Upper lobe of right lung (tissue), 1 donor: ENCODE measurements at places on chromosomes 3 and 15. TPM values are rescaled to one million over a fixed set of nuclear protein-coding genes. Genes with fewer than 3 reads are reported as not detected.

DNA sequence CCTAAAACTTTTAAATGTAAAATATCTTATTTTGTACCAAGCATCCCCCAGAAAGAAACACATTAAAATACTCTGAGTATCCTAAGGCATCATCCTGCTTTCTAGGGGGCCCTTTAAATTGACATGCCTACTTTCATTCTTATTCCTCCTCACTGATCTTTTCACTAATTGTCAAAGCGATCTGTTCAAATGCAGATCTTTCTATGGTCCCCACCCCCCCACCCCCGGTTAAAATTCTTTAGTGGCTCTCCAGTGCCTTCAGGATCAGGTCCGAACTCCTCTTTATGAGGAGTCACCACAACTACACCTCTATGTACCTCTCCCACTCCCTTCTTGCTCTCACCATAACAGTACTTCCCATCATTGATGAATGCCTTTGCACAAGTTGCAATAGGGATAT, 19.2 kb upstream of the TFDP2 start:
- DNase-seq = no peak
- no peaks in the 10 kb centered on the region for H3K27me3 ChIP-seq
- H3K36me3 ChIP-seq = peaks cover 46% of the 10 kb centered on the region
- H3K4me3 ChIP-seq = no peak overlapping the region
- no peak overlapping the region for H3K27ac ChIP-seq

CCDC71 gene
- total RNA-seq = 22.1 TPM

SLC2A2 gene
- total RNA-seq = not detected

DNA sequence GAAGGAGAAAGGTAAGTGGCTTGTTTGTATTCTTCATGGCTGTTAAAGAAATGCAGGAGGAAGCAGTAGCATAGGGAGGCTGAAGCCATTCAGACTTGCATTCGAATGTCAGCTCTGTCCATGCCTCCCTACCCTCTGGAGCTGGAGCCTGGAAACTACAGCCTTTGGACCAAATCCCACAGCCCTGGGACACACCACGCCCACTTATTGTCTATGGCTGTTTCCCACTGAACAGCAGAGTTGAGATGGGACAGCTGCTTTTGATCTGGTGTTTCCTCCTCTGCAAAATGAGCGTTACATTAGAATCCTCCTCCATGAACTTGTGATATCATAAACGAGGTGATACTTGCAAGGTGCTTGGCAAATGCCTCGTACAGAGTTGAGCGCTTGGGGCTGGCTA, 3.6 kb downstream of the FAM107A start:
- H3K4me1 ChIP-seq = peaks cover 9% of the 10 kb centered on the region
- no peak for DNase-seq
- H3K4me3 ChIP-seq = peak overlapping the region; percentile 45
- H3K36me3 ChIP-seq = no peaks in the 10 kb centered on the region
- no peaks in the 10 kb centered on the region for H3K27me3 ChIP-seq

GRCh38 chr3:96755519-96755918, 58.9 kb upstream of the EPHA6 start:
- H3K4me3 ChIP-seq = no peak overlapping the region
- no peaks in the 10 kb centered on the region for H3K27me3 ChIP-seq
- H3K27ac ChIP-seq = no peak overlapping the region
- H3K36me3 ChIP-seq = no peaks in the 10 kb centered on the region
- H3K4me1 ChIP-seq = no peaks in the 10 kb centered on the region

DNA sequence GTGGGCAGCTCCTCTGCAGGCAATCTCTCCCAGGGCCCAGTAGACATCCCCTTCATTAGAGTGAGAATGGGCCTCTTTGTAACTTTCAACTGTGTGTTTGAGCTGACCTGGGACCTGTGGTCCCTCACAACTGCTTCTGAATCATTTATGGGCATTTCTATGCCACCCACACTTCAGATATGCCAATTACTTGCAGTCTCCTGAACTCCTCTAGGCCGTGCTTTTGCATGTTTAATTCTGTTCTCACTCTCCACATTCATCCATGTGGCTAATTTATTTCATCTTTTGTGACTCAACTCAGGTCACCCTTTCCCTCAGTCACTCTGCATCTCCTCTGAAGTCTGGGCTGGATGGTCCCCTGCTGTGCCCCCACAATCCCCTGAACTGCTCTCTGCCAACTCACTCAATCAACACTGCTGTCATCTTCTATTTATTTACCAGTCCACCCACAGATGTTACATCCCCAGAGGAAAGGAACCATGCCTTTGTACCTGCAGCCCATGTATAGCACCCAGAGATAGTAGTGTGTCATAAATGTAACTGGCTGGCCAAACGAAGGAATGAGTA, 364.7 kb downstream of the EPHB1 start:
- no peak for DNase-seq
- H3K4me1 ChIP-seq = no peaks in the 10 kb centered on the region
- no peak overlapping the region for H3K27ac ChIP-seq
- no peaks in the 10 kb centered on the region for H3K27me3 ChIP-seq
- no peaks in the 10 kb centered on the region for H3K36me3 ChIP-seq

SLC22A14 gene
- total RNA-seq = 0.20 TPM

NME9 gene
- not detected for total RNA-seq

GRCh38 chr15:67914537-67915460, 75.0 kb upstream of the RNU6-1 start:
- DNase-seq = peak; percentile 80
- peak overlapping the region; percentile 83 for H3K27ac ChIP-seq
- peaks cover 17% of the 10 kb centered on the region for H3K4me1 ChIP-seq
- H3K36me3 ChIP-seq = no peaks in the 10 kb centered on the region

GRCh38 chr3:153853163-153853562, 268.0 kb upstream of the ARHGEF26 start:
- H3K36me3 ChIP-seq = no peaks in the 10 kb centered on the region
- no peaks in the 10 kb centered on the region for H3K4me1 ChIP-seq
- H3K4me3 ChIP-seq = no peak overlapping the region

DNA sequence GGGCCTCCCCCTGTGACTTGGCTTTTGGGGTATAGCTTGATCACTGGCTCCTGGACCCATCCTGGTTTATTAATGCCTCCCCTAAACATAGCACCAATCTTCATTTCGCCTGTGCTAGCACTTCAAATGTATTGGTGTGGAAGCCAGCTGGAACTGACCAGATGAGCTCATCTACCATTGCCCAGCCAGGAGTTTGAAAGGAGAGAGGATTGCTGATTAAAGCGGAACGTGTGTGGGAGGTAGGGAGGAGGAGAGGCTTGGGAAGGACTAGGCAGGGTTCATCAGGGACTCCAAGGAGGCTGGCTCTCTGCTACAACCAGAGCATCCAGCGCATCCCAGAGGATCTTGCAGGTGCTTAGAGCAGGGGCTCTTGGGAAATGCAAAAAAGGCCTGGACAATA, 34.4 kb upstream of the TLE3 start:
- H3K36me3 ChIP-seq = no peaks in the 10 kb centered on the region
- no peak overlapping the region for H3K27ac ChIP-seq
- H3K4me1 ChIP-seq = no peaks in the 10 kb centered on the region
- no peaks in the 10 kb centered on the region for H3K27me3 ChIP-seq
- DNase-seq = no peak

GRCh38 chr15:29430124-29430523, 160.5 kb upstream of the NSMCE3 start:
- H3K36me3 ChIP-seq = no peaks in the 10 kb centered on the region
- no peaks in the 10 kb centered on the region for H3K27me3 ChIP-seq
- H3K4me1 ChIP-seq = no peaks in the 10 kb centered on the region
- no peak for DNase-seq

DNA sequence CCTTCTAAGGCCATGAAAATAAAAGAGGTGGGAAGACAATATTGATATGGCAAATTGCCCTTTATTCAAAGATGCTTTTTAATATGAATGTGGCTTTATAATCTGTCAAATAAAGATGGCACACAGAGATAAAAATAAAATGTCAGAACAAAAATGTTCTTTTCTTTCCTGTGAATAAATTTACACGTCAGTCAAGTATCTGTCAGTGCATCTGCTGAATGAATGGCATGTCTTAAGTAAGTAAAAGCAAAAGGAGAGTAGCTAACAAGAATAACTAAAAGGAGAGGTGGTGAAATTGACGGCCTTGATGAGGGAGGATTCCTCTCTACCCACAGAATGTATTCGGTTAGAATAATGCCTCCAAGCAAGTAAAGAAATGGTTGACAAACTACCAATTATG, 1021.7 kb upstream of the GBE1 start:
- H3K4me1 ChIP-seq = no peaks in the 10 kb centered on the region
- H3K36me3 ChIP-seq = no peaks in the 10 kb centered on the region

DNA sequence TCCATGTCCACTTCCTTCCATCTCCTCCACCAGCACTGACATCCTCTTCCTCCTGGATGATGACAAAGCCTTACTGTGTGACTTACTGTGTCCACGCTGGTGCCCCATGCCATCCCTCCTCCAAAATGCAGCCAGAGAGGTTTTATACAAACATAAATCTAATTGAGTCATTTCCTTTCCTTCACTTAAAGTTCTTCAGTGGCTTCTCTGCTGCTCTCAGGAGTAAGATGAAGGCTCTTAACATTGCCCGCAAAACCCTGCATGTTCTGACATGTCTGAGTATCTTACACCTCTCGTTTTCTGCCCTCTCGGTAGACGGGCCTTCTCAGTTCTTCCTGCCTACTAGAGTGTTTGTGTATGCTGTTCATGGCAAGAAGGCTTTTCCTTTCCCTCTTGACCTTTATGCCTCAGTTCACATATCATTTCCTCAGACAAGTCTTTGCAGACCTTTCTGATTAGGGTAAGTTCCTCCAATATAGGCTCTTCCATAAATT, 175.5 kb downstream of the CFAP20DC start:
- no peaks in the 10 kb centered on the region for H3K36me3 ChIP-seq
- no peak overlapping the region for H3K4me3 ChIP-seq
- no peaks in the 10 kb centered on the region for H3K4me1 ChIP-seq
- H3K27me3 ChIP-seq = no peaks in the 10 kb centered on the region
- no peak overlapping the region for H3K27ac ChIP-seq
- no peak for DNase-seq

DNA sequence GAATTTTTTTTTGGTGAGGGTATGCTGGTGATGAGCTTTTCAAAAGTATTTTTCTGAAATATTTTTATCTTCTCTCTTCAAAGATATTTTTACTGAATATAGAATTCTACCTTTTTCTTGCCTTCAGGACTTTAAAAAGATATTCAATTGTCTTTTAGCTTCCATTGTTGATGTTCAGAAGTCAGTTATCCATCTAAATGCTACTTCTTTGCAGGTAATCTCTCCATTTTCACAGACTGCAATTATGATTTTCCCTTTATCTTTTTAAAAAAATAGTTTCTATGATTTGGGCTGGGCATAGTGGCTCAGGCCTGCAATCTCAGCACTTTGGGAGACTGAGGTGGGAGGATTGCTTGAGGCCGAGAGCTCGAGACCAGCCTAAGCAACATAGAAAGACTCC, 222.4 kb downstream of the IL20RB start:
- H3K4me3 ChIP-seq = no peak overlapping the region
- H3K27me3 ChIP-seq = no peaks in the 10 kb centered on the region
- H3K4me1 ChIP-seq = no peaks in the 10 kb centered on the region
- no peaks in the 10 kb centered on the region for H3K36me3 ChIP-seq
- no peak for DNase-seq
- H3K27ac ChIP-seq = no peak overlapping the region

MKRN3 gene
- 2.5 TPM for total RNA-seq

- peaks cover 13% of the 10 kb centered on the region for H3K36me3 ChIP-seq
- H3K27me3 ChIP-seq = no peaks in the 10 kb centered on the region
- H3K27ac ChIP-seq = peak overlapping the region; percentile 72
Measured at GRCh38 chr3:129123314-129124060, 1.9 kb upstream of the RAB43 start.

GRCh38 chr15:42955518-42955917, 34.9 kb upstream of the TTBK2 start:
- peaks cover 87% of the 10 kb centered on the region for H3K36me3 ChIP-seq
- no peaks in the 10 kb centered on the region for H3K27me3 ChIP-seq
- no peaks in the 10 kb centered on the region for H3K4me1 ChIP-seq
- no peak overlapping the region for H3K27ac ChIP-seq
- H3K4me3 ChIP-seq = no peak overlapping the region
- no peak for DNase-seq

ITIH4 gene
- total RNA-seq = 26.9 TPM

EHD4 gene
- 39.5 TPM for total RNA-seq

DNA sequence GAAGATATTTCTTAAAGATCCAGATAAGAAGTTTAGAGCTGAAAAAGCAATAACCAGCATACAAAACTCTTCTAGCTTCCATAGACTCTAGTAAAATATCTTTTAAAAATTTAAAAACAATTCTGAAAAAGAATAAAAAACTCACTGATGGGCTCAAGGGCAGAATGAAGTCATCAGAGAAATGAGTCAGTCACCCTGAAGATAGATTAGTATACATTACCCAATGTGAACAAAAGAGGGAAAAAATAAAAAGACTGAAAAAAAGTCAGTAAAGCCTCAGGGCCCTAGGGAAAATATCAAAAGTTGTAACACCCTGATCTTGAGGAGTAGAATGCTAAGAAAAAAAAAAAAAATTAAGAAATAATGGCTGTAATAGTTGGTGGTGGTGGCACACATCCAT, 11.4 kb downstream of the DET1 start:
- H3K4me3 ChIP-seq = no peak overlapping the region
- H3K36me3 ChIP-seq = peaks cover 13% of the 10 kb centered on the region
- H3K27me3 ChIP-seq = no peaks in the 10 kb centered on the region
- no peak for DNase-seq
- no peaks in the 10 kb centered on the region for H3K4me1 ChIP-seq
- no peak overlapping the region for H3K27ac ChIP-seq

GRCh38 chr15:72116731-72117485, 1.0 kb downstream of the MYO9A start:
- peak overlapping the region; percentile 93 for H3K27ac ChIP-seq
- H3K4me3 ChIP-seq = peak overlapping the region; percentile 92
- H3K27me3 ChIP-seq = no peaks in the 10 kb centered on the region
- H3K36me3 ChIP-seq = no peaks in the 10 kb centered on the region
- DNase-seq = no peak

CCR3 gene
- 0.43 TPM for total RNA-seq

DNA sequence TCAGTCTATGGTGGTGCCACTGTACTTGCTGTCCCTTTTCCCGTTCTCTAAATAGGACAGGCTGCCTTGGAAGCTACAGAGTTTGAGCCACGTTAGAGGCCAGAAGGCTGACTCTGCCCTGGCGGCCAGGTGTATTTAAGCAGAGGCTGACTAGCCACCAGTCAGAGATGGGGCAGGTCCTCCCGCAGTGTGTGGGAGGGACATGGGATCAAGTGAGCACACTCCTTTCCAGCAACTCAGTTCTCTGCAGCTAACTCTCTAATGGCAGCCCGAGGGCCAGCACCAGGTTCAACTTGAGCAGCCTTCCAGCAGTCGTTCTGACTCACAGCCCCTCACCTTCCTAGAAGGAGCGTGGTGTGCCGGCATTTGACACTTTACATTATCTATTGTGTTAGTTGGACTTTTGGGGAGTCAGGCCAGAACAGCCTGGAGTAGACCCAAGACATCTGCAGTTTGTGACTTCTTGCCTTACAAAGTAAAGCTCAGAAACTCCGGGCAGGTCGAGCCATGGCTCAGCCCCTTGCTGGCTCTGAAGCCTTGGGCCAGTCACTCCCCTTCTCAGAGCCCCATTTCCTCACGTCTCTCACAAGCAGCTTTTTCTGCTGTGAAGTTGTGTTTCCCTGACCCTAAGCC, 46.7 kb upstream of the MYZAP start:
- H3K4me3 ChIP-seq = no peak overlapping the region
- no peaks in the 10 kb centered on the region for H3K27me3 ChIP-seq
- no peak overlapping the region for H3K27ac ChIP-seq
- no peaks in the 10 kb centered on the region for H3K36me3 ChIP-seq

- H3K4me1 ChIP-seq = no peaks in the 10 kb centered on the region
- H3K27me3 ChIP-seq = no peaks in the 10 kb centered on the region
- no peaks in the 10 kb centered on the region for H3K36me3 ChIP-seq
Measured at GRCh38 chr3:140148824-140149390, 213.9 kb downstream of the CLSTN2 start.

MAP1A gene
- total RNA-seq = 2.3 TPM

MEF2A gene
- 86.8 TPM for total RNA-seq
